Hepatocyte (in vitro differentiated cells): ENCODE measurements at places on chromosomes 3 and 15.

DNA sequence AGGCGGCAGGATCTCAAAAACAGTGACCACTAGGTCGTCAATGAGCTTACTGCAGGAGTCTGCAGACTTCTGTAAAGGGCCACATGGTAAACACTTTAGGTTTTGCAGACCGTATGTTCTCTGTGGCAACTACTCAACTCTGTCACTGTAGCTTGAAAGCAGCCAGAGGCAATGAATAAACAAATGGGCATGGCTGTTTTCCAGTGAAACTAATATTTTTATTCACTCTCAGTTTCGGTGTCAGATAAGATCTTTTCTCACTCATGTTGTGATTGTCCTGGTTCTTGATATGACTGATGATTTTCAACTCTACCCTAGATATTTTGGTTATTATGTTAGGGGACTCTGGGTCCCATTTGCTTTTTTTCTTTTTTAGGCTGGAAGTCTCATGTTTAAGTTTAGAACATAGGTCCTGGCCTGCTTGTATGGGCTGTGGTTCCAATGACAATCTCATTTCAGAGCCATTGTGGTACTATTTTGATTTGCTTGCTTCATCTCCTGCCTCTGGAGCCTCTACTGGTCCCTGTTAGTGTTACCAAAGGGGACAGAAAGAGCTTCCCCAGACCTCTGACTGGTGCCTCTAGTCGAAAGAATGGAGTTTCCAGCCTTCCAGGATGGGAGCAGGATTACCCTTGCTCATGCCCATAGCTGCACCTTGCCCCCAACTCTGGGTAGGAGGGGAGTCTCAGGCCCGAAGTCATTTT is 222.0 kb downstream of the STT3B start:
- no peak for DNase-seq
- H3K27me3 ChIP-seq = no peaks in the 10 kb centered on the region
- H3K27ac ChIP-seq = no peak overlapping the region

- H3K27me3 ChIP-seq = no peaks in the 10 kb centered on the region
- H3K4me1 ChIP-seq = no peaks in the 10 kb centered on the region
- H3K27ac ChIP-seq = no peak overlapping the region
- DNase-seq = no peak
- H3K4me3 ChIP-seq = no peak overlapping the region
- no peaks in the 10 kb centered on the region for H3K36me3 ChIP-seq
Observed at GRCh38 chr3:106458952-106459351, 590.1 kb upstream of the CBLB start.

- H3K4me3 ChIP-seq = peak within 1 kb of the TSS; percentile 4
- H3K36me3 ChIP-seq = no peaks in the 10 kb centered on the region
- H3K27ac ChIP-seq = no peak within 1 kb of the TSS
- peaks cover 91% of the 10 kb centered on the region for H3K27me3 ChIP-seq
- DNase-seq = no peak
Observed at GRCh38 chr3:99638167-99638948, at the start of gene COL8A1. Gene COL8A1, plus strand, starts transcription at chr3:99638594. Its CDS starts 152,089 bp downstream, at chr3:99790683.

DNA sequence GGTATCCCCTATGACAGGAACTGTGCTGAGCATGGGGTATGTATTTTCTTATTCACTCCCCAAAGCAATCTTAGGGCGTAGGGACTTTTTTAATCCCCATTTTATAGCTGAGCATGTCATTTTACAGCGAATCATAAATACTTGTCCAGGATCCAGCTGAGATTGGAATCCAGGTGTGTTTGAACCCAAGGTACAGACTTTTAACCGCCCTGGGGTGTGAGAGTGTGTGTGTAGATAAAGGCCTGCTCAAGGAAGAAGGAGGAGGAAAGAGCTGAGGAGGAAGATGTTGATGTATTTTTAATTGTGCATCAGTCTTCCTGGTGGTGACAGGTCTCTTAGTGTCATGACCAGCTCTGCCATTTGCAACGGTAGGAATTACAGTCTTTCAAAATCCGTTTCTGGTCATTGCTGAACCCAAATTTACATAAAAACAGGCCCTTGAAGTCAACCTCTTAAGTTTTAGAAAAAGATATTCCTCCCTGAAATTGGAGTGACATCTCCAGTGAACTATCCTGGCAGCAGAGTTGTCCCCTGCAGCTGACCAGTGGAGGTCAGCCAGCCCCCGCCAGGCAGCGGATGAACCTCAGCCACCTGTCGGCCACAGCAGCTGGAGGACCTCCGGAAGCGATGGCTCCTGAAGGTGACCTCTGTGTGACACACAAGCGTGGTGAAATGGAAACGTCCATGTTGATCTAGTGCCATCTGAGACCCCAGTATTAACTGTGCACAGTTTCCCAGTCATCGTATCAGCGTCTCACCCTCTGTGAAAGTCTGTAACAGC is 92.8 kb upstream of the MITF start:
- H3K4me3 ChIP-seq = no peak overlapping the region
- peaks cover 2% of the 10 kb centered on the region for H3K27me3 ChIP-seq
- no peak overlapping the region for H3K27ac ChIP-seq
- no peaks in the 10 kb centered on the region for H3K36me3 ChIP-seq
- DNase-seq = no peak
- H3K4me1 ChIP-seq = no peaks in the 10 kb centered on the region

DNA sequence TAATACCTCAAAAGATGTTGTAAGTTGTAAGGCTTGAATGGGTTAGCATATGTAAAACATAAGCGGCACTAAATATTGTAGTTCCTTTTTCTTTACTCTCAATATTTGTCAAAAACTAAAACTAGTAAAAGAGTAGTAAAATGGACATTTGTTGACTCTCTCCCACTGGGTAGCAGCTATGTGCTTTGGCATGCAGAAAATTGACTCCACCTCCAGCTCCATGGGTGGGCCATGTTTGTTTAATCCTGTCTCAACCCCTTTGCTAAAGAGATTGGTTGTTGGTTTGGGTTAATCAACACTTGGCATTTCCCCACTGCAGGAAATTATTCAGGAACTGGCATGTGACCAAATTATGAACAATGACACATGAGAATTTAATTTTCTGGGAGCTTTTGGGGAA is 114.8 kb downstream of the EOMES start:
- no peaks in the 10 kb centered on the region for H3K36me3 ChIP-seq
- no peaks in the 10 kb centered on the region for H3K27me3 ChIP-seq
- H3K4me3 ChIP-seq = no peak overlapping the region
- peaks cover 6% of the 10 kb centered on the region for H3K4me1 ChIP-seq
- DNase-seq = no peak

DNA sequence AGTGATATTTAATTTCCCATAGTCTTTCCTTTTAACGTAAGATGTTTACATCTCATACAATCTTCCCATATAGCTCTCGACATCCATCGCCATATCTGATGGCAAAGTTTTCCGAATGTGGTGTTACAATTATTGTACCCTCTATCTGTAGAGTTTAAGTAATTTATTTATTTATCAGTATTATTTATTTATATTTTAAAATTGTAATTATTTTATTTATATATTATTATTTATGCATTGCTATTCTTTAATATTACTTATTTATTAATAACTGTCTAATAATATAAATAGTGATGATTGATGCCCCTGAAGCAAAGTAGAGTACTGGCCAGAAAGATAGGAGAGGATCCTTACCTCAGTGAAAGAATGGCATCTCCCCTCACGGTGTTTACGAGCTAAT is 812.9 kb downstream of the VGLL3 start:
- peaks cover 13% of the 10 kb centered on the region for H3K4me1 ChIP-seq
- H3K27ac ChIP-seq = no peak overlapping the region
- no peak for DNase-seq
- H3K36me3 ChIP-seq = no peaks in the 10 kb centered on the region

DNA sequence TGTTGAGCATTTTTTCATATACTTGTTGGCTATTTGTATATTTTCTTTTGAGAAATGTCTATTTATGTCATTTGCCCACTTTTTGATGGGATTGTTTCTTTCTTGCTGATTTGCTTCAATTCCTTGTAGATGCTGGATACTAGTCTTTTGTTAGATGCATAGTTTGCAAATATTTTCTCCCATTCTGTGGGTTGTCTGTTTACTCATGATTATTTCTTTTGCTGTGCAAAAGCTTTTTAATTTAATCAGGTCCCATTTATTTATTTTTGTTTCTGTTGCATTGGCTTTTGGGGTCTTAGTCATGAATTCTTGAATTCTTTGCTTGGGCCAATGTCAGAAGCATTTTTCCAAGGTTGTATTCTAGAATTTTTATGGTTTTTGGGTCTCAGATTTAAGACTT is 251.7 kb downstream of the WNT5A start:
- no peak overlapping the region for H3K4me3 ChIP-seq
- H3K36me3 ChIP-seq = no peaks in the 10 kb centered on the region

GRCh38 chr15:76235186-76235826 is 76.0 kb downstream of the ETFA start:
- H3K27ac ChIP-seq = no peak overlapping the region
- H3K36me3 ChIP-seq = no peaks in the 10 kb centered on the region
- no peaks in the 10 kb centered on the region for H3K27me3 ChIP-seq
- peak; percentile 34 for DNase-seq

DNA sequence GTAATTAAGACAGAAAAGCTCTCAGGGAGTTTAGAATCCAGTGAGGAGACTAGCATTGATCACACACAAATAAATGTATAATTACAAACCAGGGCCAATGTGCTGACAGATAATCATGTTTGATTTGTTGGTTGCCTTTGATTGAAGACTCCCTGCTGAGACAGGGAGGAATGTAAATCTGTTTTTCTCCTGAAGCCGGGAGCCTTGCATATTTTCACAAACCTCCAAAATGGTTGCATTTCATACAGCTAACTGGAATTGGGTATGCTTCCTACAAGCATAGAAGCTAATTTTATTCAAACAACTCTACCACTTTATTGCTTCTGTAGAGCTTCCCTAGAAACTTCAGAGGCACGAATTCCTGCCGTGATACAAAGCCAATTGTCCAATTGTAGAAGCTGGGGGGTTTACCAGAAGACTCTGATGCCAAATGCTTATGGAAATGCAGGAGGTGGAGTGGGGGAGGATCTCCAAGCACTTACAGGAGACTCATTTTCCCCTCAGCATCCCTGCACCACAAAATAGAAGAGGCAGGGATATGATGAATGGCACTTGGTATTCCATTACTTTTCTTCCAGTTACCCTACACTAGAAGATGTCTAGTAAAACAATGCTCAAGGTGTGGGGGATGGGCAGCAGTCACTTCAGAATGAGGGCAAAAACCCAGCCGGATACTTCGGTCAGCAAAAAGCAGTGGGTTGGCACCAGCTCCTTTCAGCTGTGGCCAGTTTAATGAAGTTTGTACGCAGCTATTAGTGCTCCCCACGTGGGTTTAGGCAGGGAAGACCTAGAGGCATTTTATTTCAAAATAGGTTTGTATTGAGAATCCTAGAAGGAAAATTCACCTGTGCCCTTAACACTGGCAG is 11.4 kb upstream of the MEX3B start:
- no peak for DNase-seq
- peaks cover 57% of the 10 kb centered on the region for H3K27me3 ChIP-seq
- H3K4me1 ChIP-seq = no peaks in the 10 kb centered on the region
- H3K27ac ChIP-seq = no peak overlapping the region

- no peak for DNase-seq
- H3K36me3 ChIP-seq = no peaks in the 10 kb centered on the region
- H3K4me1 ChIP-seq = peaks cover 66% of the 10 kb centered on the region
- H3K27ac ChIP-seq = peak overlapping the region; percentile 95
- H3K27me3 ChIP-seq = no peaks in the 10 kb centered on the region
- no peak overlapping the region for H3K4me3 ChIP-seq
Observed at GRCh38 chr3:45987368-45988291, 8.0 kb downstream of the FYCO1 start.

- H3K4me1 ChIP-seq = no peaks in the 10 kb centered on the region
- H3K4me3 ChIP-seq = no peak overlapping the region
- no peak overlapping the region for H3K27ac ChIP-seq
- DNase-seq = no peak
Observed at GRCh38 chr15:89157918-89158564, 63.3 kb downstream of the RLBP1 start.

DNA sequence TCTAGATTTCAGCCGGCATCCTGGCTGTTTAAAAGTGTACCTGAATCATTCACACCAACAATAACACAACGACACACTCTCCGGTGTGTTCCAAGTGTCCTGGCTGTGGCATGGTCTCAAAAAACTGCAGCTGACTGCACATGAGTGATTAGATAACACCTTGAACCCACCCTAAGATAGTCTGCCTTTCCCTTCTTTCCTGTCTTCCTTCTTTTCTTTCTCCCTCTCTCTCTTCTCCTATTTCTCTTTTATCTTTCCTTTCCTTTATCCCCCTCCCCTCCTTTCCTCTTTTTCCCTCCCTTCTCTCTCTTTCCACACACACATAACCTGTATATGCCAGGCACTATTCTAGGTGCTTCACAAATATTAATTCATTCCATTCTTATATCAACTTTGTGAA is 1.2 kb upstream of the FAH start:
- peaks cover 15% of the 10 kb centered on the region for H3K4me1 ChIP-seq
- no peak for DNase-seq
- peak overlapping the region; percentile 22 for H3K4me3 ChIP-seq
- H3K27ac ChIP-seq = no peak overlapping the region
- no peaks in the 10 kb centered on the region for H3K36me3 ChIP-seq

- H3K4me3 ChIP-seq = no peak overlapping the region
- H3K36me3 ChIP-seq = no peaks in the 10 kb centered on the region
- DNase-seq = no peak
- H3K27ac ChIP-seq = no peak overlapping the region
- H3K27me3 ChIP-seq = no peaks in the 10 kb centered on the region
Observed at GRCh38 chr15:39458131-39458530, 122.7 kb upstream of the THBS1 start.

DNA sequence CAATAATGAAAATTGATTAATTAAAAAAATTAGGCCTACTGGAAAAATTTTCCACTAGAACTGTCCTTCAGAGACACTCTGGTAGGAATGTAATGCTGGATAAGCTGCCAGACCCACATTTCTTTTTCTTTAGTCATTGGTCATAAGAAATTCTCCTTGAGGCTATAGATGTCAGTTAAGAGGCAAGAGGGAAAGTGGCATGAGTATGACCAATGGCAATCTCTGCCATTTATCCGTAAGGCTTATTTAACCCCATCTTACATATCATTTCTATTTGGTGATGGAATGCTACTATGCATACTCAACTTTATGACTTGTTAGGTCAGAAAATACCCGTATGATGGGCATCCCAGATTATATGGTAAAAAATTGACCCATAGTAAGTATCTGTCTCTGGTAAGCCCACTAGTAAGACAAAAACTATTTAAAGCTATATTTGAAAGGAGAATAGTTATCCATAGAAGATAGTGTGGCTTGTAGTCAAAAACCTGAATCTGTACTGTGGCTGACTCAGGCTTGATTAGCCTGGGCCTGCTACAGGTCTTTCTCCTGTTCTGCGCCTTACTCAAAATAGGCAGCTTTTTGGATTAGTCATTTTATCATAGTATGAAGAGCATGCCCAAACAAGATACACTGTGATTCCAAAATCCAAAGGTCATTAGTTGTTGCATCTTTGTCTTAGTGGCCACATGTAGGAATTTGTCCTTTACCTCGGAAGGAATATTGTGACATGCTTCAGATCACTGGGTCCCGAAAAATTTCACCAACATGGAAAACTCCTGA is 314.7 kb downstream of the PYDC2 start:
- no peak for DNase-seq
- H3K4me1 ChIP-seq = no peaks in the 10 kb centered on the region
- H3K36me3 ChIP-seq = no peaks in the 10 kb centered on the region

DNA sequence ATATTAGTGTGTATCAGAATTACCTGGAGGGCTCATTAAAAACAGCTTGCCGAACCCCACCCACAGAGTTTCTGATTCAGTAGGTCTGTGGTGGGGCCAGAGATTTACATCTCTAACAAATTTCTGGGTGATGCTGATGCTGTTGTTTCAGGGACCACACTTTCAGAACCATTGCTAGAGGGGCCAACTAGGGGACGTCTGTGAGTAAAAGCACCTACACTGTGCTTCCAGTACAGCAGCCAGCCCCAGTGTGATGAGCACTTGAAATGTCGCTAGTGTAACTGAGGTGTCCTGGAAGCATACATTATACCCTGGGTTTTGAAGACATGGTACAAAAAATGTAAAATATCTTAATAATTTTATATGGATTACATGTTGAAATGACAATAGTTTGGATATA is 33.0 kb downstream of the AGTR1 start:
- H3K27me3 ChIP-seq = peaks cover 2% of the 10 kb centered on the region
- no peak overlapping the region for H3K4me3 ChIP-seq
- no peak overlapping the region for H3K27ac ChIP-seq
- no peaks in the 10 kb centered on the region for H3K36me3 ChIP-seq
